ENCODE measurements at places on chromosomes 6 and 20.

- DNase-seq = no peak
Measured at GRCh38 chr6:142935553-142936517, 9.1 kb downstream of the HIVEP2 start.

- DNase-seq = no peak
Measured at GRCh38 chr6:1113916-1114540, 197.9 kb upstream of the FOXQ1 start.

DNA sequence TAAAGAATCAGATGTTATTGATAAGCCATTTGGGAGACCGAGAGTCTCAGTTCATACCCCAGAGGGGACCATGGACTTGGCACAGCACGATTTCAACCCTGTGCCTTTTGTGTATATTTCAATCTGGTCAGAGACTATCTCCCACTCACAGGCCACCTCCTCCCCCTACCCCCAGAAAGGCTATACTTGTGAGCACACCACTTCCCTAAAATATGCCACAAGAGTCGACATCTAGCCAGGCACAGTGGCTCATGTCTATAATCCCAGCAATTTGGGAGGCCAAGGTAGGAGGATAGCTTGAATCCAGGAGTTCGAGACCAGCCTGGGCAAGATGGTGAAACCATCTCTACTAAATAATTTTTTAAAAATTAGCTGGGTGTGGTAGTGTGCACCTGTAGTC is 13.6 kb upstream of the TCF15 start:
- no peak for DNase-seq

GRCh38 chr20:48165401-48165685 is 380.1 kb upstream of the SULF2 start:
- no peak for DNase-seq

GRCh38 chr6:14322841-14323240 is 205.3 kb downstream of the CD83 start:
- no peak for DNase-seq

GRCh38 chr20:16051968-16052367 is 521.3 kb downstream of the KIF16B start:
- no peak for DNase-seq

DNA sequence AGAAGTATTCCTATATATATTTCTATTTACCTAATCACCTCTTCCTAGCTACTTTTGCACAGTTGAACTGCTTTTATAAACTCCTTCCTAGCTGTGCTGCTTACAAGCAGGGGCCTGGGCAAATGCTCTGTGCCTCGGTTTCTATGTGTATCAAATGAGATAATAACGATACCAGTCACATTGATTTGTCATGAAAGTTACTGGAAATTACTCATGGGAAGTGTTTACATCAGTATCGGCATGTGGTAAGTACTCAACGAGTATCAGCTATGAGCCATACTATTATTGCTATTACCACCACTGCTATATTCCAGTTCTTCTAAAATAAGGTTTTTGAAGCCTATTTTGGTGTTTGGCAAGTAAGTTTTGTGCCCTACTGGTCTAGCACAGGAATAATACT is 4.9 kb downstream of the LAMA4 start:
- DNase-seq = no peak

GRCh38 chr6:117384659-117385058 is 41.1 kb downstream of the ROS1 start:
- no peak for DNase-seq

- no peak for DNase-seq
Measured at GRCh38 chr20:3659492-3660261, 3.5 kb downstream of the GFRA4 start.

DNA sequence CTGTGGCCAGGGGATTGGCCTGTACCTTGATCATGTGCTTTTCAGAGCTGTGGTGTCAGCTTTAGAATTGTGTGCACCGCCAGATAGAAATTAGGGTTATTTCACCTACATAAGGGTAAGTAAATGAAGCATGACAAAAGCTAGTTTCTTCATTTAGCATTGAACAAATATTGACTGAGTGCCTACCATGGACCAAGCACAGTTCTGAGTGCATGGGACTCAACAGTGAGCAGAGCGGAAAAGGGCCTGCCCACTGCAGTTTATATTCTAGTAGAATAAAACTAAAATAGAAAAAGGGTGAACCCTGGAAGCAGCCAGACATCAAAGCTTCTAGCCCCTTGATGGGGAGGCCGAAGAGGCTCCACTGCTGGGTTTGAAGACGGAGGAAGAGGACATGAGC is 25.6 kb downstream of the ECT2L start:
- DNase-seq = no peak

DNA sequence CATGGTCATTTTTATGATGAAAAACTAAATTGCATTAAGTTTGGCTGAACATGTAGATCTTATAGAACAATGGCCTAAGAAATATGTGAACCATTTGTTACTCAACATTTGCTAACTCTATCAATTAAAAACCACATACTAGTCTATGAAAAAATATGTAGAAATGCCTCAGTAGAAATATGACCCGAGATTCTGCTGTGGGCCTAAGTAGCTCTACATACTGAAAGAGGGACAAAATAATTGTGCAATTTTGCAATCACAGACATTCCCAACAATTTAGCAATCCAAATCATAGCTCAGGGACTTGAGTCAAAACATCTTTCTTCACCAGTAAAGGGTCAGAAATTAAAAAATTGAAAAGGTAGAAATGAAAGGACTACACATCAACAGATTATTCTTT is 619.0 kb downstream of the FRK start:
- DNase-seq = no peak

GRCh38 chr6:79186564-79186963 is 47.9 kb downstream of the HMGN3 start:
- no peak for DNase-seq

DNA sequence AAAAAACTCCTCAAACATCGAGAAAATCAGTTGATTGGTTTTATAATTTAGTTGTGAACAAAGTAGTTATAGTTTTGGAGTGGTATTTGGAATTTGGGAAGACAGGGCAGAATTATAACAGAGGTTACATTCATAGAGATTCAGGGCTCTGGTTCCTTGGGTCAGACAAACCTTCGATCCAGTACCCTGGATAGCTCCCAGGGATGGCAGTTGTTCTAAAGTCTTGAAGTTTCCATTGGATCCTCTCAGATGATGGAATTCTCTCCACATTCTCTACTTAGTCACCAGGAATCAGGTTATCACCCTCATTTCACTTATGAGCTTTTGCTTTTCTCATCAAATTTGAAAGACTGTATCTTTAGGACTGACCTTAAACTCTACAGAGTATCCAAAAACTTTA is 285.1 kb downstream of the CENPW start:
- no peak for DNase-seq

GRCh38 chr20:20063941-20064702 is 11.8 kb downstream of the CFAP61 start:
- DNase-seq = no peak

- no peak for DNase-seq
Measured at GRCh38 chr20:53040693-53041589, 68.8 kb downstream of the TSHZ2 start.

DNA sequence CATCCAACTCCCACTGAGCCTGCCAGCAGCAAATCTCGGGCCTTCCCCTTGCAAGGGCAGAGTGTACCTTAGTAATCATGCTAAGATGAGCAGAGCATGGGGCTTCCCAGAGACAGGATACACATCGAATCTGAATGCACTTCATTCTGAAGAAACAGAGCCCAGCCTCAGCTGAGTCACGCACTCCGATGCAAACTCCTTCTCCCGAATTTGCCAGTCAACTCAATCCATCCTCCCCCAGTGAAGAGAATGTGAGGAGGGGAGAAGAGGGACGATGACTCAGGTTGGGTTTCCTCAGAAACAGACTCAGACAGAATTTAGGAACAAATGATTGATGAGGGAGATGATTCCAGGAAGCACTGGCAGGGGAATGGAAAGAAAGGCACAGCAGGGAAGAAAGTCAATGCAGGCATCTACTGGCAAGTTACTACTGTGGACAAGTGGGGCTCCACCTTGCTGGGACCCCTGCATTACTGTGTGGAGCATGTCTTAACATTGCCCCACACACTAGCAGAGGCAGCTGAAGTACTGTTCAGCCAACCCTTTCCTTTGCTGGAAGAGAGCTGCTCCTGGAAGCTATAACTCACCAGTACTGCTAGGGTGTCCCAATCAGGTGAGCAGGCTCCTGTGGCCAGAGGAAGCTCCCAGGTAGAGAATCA is 251.6 kb downstream of the ADGB start:
- no peak for DNase-seq

DNA sequence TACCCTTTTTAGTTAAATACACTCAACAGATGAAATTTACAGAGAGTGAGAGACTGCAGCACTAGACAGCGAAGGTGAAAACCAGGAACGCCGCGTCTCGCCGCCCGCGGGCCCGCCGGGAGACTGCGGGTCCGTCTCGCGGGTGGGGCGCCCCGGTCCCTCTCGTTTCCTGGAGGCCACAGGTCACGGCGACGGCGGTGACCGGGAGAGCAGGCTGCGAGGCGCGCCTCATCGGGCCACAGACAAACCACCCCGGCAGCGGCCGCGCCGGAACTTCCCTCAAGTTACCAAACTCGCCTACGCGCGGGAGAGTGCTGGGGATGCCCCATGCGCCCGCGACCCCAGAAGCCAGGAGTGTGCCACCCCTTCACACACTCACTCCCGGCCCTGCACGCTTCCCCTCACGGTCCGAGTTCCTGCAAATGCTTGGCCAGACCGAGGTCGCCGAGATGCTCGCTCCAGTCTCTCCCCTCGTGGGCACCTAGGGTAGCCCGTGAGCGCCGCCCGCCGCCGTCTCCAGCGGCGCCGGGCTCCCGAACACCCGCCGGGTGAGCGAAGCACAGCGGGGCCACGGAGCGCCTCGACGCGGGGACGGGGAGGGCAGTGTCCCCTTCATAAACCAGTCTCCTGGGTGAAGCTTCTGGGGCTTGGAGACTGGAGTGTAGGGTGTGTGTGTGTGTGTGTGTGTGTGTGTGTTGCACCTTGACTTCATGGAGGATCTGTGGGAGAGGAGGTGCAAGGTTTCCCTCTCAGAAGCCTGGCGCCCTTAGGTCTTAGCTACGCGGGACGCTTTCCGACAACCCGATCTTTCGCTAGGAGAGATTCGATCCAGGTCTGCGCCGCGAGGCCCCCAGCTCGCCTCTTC is 1.4 kb downstream of the BACH2 start:
- DNase-seq = no peak

GRCh38 chr20:56362833-56363413 is 4.1 kb downstream of the FAM210B start:
- no peak for DNase-seq

GRCh38 chr6:74319292-74319691 is 623.3 kb downstream of the CD109 start:
- DNase-seq = no peak

DNA sequence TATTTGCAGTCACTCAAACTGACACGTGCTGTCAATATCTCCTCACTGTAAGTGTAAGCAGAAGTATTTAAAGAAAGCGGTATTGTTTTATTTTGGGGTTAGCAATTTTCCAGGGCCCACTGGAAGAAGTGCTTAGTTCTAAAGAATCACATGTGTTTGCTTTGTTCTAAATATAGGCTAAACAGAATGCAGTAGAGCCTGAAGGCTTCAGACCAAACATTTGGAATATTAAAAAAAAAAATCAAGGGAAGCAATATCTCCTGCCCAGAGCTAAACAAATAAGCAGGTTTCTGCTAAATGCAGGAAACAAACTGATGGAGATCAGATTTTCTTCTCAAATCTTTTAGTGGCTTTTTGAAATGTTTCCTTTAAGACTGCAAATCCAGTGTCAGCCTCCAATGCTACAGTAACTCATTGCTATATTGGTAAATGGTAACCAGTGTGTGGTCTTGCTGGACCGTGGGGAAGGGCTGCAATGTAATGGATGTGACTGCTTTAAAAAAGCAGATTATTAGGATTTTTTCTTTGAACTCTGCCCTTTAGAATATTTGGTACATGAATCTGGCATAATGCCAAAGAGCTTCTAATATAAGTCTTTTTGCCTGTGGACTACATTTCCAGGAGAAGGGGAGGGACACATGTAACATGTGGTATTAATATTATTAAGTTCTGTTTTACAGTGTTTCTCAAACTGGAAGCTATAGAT is 317.1 kb upstream of the FERMT1 start:
- no peak for DNase-seq

GRCh38 chr6:147805155-147805554 is 296.7 kb downstream of the SAMD5 start:
- no peak for DNase-seq

- no peak for DNase-seq
Measured at GRCh38 chr20:33351696-33352095, 49.6 kb downstream of the CDK5RAP1 start.

- no peak for DNase-seq
Measured at GRCh38 chr20:58707770-58708169, 15.2 kb downstream of the NPEPL1 start.

GRCh38 chr6:90545448-90545847 is 41.4 kb downstream of the MAP3K7 start:
- no peak for DNase-seq

DNA sequence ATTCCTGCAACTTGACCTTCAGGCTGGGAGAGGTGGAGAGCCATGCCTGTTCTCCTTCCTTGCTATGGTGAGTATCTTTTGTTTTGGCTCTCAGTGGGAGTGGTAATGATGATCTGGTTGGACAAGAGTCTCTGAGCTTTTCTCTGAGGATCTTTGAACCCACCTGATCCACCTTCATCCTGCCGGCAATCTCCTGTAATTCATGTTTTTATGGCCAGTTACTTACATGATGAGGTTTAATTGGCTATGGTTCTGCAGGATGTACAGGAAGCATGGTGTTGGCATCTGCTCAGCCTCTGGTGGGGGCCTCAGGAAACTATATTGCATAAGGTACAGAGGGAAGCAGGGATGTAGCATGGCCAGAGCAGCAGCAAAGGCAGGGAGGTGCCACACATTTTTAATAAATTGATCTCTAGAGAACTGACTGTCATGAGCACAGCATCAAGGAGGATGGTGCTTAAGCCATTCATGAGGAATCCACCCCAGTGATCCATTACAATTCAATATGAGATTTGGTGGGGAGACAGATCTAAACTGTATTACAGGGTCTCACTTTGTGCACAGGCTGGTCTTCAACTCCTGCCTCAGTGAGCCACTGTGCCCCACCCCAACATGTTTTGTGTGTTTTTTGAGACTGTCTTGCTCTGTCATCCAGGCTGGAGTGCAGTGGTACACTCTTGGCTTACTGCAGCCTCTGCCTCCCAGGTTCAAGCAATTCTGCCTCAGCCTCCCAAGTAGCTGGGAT is 10.0 kb downstream of the HSPA1B start:
- no peak for DNase-seq

- DNase-seq = no peak
Measured at GRCh38 chr6:123570813-123571684, 65.7 kb downstream of the TRDN start.

DNA sequence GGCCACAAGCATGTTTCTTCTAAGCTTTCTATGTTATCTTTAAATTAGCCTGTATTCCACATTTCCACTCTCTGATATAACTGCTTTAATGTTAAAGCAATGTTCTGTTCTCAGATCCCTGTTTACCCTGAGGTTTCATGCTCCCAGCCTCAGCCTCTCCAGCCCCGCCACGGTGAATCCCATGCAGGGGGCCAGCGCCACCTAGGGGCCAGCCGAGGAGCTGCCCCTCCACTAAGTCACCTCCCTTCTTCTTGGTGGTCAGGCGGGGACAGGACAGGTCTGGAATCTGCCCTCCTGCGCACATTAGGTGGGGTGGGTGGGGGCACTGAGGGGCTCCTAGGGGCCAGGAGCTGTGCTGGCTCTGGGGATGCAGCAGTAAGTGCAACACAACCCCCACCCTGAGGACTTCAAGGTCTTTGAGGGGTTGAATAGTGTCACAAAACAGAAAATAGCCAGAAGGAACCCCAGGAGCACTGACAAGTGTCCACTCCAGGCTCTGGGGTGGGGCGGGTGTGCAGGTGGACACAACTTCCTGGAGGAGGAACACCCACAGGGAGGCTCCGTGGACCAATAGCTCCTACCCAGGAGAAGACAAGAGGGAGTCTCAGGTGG is 61.6 kb downstream of the RAB44 start:
- DNase-seq = no peak

GRCh38 chr20:23136893-23137745 is 51.0 kb upstream of the CD93 start:
- no peak for DNase-seq
